ENCODE measurements at places on chromosomes 11 and 22.

DNA sequence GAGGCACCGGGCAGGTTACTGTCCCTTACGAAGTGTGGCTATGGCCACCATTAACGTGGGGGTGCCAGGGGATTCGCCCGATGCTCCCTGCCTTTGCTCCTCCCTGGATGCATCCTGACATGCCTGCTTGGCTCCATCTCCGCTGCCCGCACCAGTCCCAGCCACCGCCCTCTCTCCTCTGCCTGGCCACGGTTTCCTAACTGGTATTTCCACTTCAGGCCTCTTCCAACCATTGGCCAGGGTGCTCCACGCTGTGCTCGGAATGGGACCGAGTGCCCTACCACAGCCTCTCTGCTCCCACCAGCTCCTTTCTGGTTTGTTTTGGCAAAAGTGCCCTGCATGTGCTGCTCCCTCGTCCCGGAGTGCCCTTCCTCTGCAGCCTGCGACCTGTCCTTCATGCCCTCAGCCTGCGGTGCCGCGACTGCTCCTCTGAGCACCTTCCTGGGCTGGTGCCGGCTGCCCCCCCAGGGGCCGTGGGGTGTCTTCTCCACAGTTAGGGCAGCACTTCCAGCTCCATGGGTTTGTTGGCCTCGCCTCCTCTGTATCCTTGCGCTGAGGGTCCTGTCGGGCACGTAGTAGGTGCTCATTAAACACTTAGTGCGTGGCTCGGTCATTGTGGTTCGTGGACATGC, 12.6 kb upstream of the GRAMD4 start:
- DNase-seq, result no peak

- no peak for DNase-seq
These were observed 133.7 kb downstream of the ETS1 start for GRCh38 chr11:128453444-128454336.

DNA sequence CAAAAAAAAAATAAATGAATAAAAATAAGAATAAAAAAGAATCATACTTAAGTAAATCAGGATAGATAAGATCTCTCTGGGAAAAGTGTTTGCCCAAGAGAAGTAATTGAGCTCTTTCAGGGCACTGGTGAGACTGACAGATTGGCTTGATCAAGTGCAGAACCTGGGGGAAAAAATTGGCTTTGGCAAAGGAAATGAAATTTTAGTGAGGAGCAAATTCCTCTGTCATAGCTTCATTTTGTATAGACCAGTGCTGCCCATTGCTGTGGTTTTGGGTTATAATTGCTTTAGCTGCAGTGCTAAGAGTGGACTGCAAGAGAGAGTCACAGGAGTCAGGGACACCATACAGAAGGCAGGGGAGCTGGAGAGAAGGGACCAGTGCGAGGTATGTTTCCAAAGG, 35.7 kb downstream of the SFI1 start:
- no peak for DNase-seq

DNA sequence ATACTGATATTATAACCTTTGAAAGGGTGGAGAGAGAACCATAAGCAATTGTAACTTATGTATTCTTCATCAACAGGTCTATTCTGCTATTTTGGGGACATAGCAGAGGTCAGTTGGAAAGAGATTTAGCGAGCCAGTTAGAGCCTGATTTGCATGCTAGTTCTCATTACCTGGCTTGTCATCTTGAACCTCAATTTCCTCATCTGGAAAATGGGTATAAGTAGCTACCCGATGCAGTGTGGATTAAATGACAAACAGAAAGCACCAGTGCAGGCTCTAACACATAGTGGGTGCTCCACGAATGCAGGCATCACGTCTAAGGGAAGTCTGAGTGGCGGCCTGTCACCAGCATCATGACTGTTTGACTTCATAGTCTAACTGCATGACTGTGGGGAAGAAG, 67.7 kb downstream of the LDLRAD3 start:
- DNase-seq, result no peak

DNA sequence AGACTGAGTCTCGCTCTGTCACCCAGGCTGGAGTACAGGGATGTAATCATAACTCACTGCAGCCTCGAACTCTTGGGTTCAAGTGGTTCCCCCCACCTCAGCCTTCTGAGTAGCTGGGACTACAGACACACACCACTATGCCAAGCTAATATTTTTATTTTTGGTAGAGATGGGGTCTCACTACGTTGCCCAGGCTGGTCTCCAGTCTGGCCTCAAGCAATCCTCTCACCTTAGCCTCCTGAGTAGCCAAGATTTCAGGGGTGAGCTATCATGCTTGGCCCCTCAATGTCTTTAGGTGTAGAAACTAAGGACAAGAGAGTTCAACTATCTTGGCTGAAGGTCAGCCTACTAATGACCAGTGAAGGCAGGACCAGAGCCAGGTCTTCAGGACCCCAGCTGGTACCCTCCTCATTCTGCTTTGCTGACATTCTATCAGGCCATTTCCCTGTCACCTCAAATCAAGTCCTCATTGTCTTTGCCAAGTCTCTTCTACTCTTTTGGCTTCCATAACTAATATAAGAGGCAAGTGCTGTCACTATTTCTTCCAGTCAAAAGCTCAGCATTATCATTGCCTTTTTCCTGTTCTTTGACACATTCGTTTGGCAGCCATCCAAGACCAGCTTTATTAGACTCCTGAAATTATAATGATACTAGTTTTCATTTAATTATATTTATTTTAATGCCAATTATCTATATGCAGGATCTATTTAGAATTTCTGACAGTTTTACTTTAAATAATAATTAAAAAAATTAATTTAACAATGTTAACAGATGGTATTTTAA, 264.2 kb upstream of the PITPNB start:
- no peak for DNase-seq

Data from activated T-cell treated with anti-CD3 and anti-CD28 coated beads for 4 hours (primary cell).